Naive B cell (primary cell): ENCODE measurements at places on chromosomes 2 and 18. TPM values are rescaled to one million over a fixed set of nuclear protein-coding genes. Genes with fewer than 3 reads are reported as not detected.

GRCh38 chr18:38940475-38940862 is 1374.9 kb upstream of the CELF4 start:
- H3K27me3 ChIP-seq, result no peaks in the 10 kb centered on the region
- no peaks in the 10 kb centered on the region for H3K4me1 ChIP-seq
- H3K36me3 ChIP-seq, result no peaks in the 10 kb centered on the region
- H3K27ac ChIP-seq, result no peak overlapping the region
- no peak overlapping the region for H3K4me3 ChIP-seq

- peaks cover 17% of the 10 kb centered on the region for H3K36me3 ChIP-seq
- H3K27ac ChIP-seq, result peak overlapping the region; percentile 76
- DNase-seq, result peak; percentile 72
- peaks cover 34% of the 10 kb centered on the region for H3K4me1 ChIP-seq
- peak overlapping the region; percentile 81 for H3K4me3 ChIP-seq
Measured at GRCh38 chr2:127859712-127860085, 1.7 kb upstream of the POLR2D start.

DNA sequence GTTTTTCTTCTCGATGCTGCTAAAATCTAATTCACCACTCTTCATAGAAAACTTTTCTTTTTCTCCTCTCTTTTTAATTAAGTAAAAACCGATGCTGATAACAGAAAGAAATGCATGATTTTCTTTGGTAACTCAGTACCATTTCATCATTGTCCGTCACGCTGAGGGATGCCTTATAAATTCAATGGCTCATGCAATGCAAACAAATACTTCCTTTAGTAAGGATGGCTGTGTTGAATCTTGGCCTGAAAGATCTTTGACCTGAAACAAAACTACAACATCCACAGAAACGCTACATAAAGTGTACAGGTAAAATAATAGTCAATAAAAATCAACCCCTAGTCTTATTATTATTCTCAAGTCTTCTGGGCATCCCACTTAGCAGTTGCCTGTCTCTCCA is 261.4 kb downstream of the SLC8A1 start:
- no peak overlapping the region for H3K4me3 ChIP-seq
- DNase-seq, result no peak
- no peaks in the 10 kb centered on the region for H3K27me3 ChIP-seq
- H3K27ac ChIP-seq, result no peak overlapping the region
- H3K36me3 ChIP-seq, result no peaks in the 10 kb centered on the region
- no peaks in the 10 kb centered on the region for H3K4me1 ChIP-seq

DNA sequence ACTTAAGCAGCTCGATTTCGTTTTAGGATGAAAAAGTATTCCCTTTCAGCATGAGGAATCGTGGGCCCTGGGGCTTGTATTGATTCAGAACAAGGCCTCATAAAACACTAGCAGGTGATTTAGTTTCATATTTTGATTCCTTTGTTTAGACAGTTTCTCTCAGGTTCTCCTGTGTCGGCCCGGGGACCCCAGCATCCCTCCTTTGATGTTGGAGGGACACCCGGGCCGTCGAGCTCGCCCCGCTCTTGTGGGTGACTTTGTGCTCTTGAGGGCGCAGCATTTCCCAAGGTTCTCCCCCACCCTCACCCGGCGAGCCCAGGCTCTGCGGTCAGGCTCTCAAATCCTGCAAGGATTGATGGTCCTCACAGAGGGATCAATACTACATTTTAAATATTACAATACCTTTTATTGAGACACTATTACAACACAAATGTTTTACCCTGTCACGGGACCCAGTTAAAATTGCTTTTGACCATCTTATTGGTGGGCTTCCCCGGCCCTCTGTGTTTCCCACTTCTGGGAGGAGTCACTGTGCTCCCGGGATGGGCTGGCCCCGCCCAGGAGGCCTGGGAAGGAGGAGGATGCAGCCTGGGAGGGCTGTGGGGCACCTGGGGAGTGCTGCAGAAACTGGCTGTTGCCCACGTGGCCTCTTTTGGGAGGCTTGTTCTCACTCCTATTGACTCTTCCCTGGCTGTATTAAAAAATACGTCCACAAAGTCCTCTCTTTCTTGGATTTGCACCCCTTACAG is 222.6 kb downstream of the INSIG2 start:
- H3K36me3 ChIP-seq, result no peaks in the 10 kb centered on the region
- DNase-seq, result no peak
- peaks cover 5% of the 10 kb centered on the region for H3K4me1 ChIP-seq

- H3K4me3 ChIP-seq, result no peak overlapping the region
- H3K36me3 ChIP-seq, result no peaks in the 10 kb centered on the region
- no peaks in the 10 kb centered on the region for H3K4me1 ChIP-seq
- H3K27ac ChIP-seq, result no peak overlapping the region
Measured at GRCh38 chr2:229725716-229726574, 11.6 kb upstream of the DNER start.

DNA sequence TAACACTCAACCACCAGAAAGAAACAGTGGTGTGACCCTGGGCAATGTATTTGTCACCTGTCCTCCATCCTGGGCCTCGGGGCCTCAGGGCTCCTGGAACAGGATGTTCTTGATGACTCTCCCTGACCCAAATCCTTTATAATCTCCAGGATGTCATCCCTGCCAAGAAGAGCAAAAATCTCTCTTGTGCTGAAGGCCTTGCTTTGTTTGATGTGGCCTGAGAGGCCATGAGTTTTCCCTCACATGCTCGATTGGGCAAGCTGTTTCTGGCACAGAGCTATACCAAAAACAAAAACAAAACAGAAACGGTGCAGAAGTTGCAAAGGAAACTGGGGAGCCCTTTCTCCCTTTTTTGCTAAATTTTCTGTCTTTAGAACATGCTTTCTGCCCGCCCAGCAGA is 35.7 kb upstream of the ST3GAL5 start:
- H3K27me3 ChIP-seq, result no peaks in the 10 kb centered on the region
- H3K36me3 ChIP-seq, result no peaks in the 10 kb centered on the region
- no peak overlapping the region for H3K27ac ChIP-seq
- peaks cover 9% of the 10 kb centered on the region for H3K4me1 ChIP-seq
- DNase-seq, result no peak
- H3K4me3 ChIP-seq, result no peak overlapping the region

- no peak for DNase-seq
- no peak overlapping the region for H3K4me3 ChIP-seq
- peaks cover 7% of the 10 kb centered on the region for H3K36me3 ChIP-seq
- H3K4me1 ChIP-seq, result peaks cover 5% of the 10 kb centered on the region
Measured at GRCh38 chr2:133848111-133848649, 279.9 kb upstream of the NCKAP5 start.

DNA sequence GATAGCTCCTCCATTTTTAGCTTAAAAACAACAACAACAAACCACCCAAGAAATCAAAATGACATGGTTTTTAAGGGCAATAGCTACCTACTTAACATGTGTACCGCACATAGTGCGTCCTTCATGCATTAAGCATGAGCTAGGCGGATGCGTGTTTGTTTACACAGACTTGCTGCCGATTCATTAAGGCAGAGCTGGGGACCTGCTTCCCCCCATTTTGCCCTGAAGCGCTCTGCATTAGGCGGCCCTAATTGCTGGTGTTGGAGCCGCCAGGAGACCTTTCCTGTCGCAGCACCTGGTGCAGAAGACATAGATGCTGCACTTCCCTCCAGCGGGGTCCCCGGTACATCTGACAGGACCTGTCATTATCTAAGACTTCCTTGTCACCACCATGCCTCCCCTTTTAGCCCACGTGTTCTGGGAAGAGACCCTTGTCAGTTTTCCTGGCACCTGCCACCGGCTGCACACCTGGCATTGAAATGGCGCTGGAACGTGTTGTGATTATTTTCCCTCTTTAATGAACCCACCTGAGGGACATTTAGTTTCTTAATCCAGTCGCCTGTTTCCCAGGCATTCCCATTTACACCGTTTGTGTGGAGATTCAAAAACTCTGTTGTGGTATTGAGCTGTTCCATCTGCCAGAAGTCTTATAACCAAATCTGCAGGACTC is 261.1 kb upstream of the RAB12 start:
- no peaks in the 10 kb centered on the region for H3K36me3 ChIP-seq
- no peak for DNase-seq
- H3K27me3 ChIP-seq, result peaks cover 4% of the 10 kb centered on the region
- H3K4me1 ChIP-seq, result no peaks in the 10 kb centered on the region
- no peak overlapping the region for H3K27ac ChIP-seq
- H3K4me3 ChIP-seq, result no peak overlapping the region

- no peak for DNase-seq
- H3K36me3 ChIP-seq, result no peaks in the 10 kb centered on the region
- H3K27ac ChIP-seq, result no peak overlapping the region
Measured at GRCh38 chr18:50870138-50870845, 8.6 kb upstream of the ME2 start.

GRCh38 chr2:152094014-152094413 is 4.8 kb downstream of the CACNB4 start:
- H3K4me1 ChIP-seq, result peaks cover 19% of the 10 kb centered on the region
- no peak overlapping the region for H3K4me3 ChIP-seq
- no peak overlapping the region for H3K27ac ChIP-seq
- peaks cover 10% of the 10 kb centered on the region for H3K27me3 ChIP-seq
- DNase-seq, result no peak

GRCh38 chr2:29207352-29208148 is 92.3 kb downstream of the CLIP4 start:
- no peak overlapping the region for H3K27ac ChIP-seq
- DNase-seq, result no peak
- H3K4me3 ChIP-seq, result no peak overlapping the region

- DNase-seq, result no peak
- no peaks in the 10 kb centered on the region for H3K36me3 ChIP-seq
- H3K27ac ChIP-seq, result no peak overlapping the region
- no peak overlapping the region for H3K4me3 ChIP-seq
- H3K4me1 ChIP-seq, result no peaks in the 10 kb centered on the region
Measured at GRCh38 chr2:150091846-150092245, 395.6 kb downstream of the RND3 start.

DNA sequence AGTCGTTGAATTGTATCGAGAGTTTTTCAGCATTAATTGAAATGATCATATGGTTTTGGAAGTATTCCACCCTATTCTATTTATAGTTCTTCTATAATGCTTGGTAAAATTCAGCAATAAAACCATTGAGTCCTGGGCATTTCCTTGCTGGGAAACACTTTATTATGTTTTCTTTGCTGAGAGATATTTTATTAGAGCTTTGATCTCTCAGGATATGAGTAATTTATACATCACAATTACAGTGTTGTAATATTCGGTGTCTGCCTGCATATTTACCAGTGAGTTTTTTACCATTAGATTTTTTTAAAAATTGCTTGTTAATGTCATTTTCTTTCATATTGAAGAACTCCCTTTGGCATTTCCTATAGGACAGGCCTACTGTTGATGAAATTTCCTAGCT is 402.7 kb upstream of the FSIP2 start:
- H3K36me3 ChIP-seq, result peaks cover 6% of the 10 kb centered on the region
- H3K4me1 ChIP-seq, result no peaks in the 10 kb centered on the region
- no peak for DNase-seq
- H3K27me3 ChIP-seq, result no peaks in the 10 kb centered on the region
- no peak overlapping the region for H3K27ac ChIP-seq

DNA sequence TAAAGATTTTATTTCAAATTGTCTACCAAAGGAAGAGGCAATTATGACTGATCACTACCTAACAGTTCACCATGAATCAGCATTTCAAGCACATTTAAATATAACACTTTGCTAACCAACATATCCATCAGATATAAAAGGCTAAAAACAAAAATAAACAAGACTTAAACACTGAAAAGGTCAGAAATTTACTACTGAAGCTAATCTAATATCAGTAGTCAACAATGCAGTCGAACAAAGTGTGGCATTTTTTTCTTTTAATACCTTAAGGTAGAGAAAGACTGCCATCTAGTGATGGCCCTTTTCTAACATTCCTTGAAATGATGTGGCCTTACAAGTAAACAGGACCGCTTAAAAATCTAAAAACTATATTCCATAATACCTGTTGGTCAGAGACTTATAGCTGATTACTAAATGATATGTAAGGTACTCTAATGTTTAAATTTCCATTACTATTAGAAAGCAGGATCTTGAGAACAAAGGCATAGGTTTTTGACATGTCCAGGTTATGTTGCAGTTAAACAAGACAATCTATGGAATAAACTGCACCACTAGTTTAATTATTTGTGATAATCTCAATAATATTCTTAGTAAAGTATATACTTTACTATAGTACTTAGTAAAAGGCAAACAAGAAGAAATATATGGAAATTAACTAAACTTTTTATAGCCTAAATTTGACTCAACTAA is 80.0 kb downstream of the EXOC6B start:
- H3K4me3 ChIP-seq, result no peak overlapping the region
- no peak overlapping the region for H3K27ac ChIP-seq

- no peaks in the 10 kb centered on the region for H3K36me3 ChIP-seq
- no peak for DNase-seq
- no peaks in the 10 kb centered on the region for H3K4me1 ChIP-seq
- H3K4me3 ChIP-seq, result no peak overlapping the region
- H3K27me3 ChIP-seq, result peaks cover 9% of the 10 kb centered on the region
- H3K27ac ChIP-seq, result no peak overlapping the region
Measured at GRCh38 chr2:58336416-58336815, 95.3 kb upstream of the FANCL start.

DNA sequence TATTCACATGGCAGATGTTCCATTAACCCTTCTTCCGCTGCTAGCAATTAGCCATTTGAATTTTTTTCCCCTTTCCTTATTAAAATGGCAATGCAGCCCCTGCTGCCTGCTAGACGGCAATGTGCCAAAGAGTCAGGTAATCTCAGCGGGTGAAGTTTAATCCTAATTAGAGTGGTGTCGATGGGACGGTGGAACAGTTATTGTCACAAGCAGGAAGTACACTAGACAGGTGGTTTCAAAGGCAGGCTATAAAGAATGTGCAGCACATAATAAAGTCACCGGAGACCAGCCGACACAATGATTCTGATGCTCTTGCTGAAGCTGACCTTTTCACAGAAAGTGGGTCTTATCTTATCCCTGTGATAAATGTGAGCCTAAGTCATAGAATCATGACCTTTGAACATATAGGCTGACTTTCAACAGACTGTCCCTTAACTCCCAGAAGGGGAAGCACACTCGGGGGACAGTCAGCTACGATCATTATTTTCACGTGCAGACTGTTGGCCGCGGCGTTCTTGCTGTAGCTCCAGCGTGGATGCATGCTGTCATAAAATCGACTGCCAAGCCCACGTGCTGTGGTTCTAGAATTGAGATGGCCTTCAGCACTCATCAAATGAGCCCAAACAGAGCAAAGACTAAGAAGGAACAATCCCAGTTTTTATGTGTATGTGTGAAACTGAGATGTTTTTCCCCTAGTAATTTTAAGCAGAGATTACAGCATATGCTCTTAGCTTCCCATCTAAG is 926.2 kb upstream of the SOX11 start:
- H3K36me3 ChIP-seq, result no peaks in the 10 kb centered on the region
- no peaks in the 10 kb centered on the region for H3K4me1 ChIP-seq
- H3K27ac ChIP-seq, result no peak overlapping the region
- H3K27me3 ChIP-seq, result no peaks in the 10 kb centered on the region
- no peak overlapping the region for H3K4me3 ChIP-seq

SLC30A3 gene
- 0.16 TPM for polyA plus RNA-seq

KCNG2 gene
- polyA plus RNA-seq, result not detected

RNU2-63P gene
- polyA plus RNA-seq, result not detected

GPR45 gene
- polyA plus RNA-seq, result not detected

POTEJ gene
- not detected for polyA plus RNA-seq

ACADL gene
- not detected for polyA plus RNA-seq

HIBCH gene
- polyA plus RNA-seq, result 22.3 TPM

TDRD15 gene
- polyA plus RNA-seq, result not detected
